Regular cardiac myocyte (primary cell): ENCODE measurements at places on chromosomes 11 and 22. TPM values are rescaled to one million over a fixed set of nuclear protein-coding genes. Genes with fewer than 3 reads are reported as not detected.

OR8G5 gene
- not detected in 2 replicates for total RNA-seq

CELF1 gene
- 47.6 and 107 TPM in 2 replicates for total RNA-seq

MOGAT2 gene
- not detected in 2 replicates for total RNA-seq

MS4A3 gene
- not detected in 2 replicates for total RNA-seq

MPPED2 gene
- not detected in 2 replicates for total RNA-seq

SPON1 gene
- 0.19 and 0.85 TPM in 2 replicates for total RNA-seq

FJX1 gene
- 156 and 193 TPM in 2 replicates for total RNA-seq

ZNF70 gene
- total RNA-seq: 3.1 and 4.0 TPM in 2 replicates

HBB gene
- total RNA-seq: not detected in 2 replicates

SGSM1 gene
- total RNA-seq: under 0.01 and 0.28 TPM in 2 replicates

CD3E gene
- not detected in 2 replicates for total RNA-seq

AGBL2 gene
- total RNA-seq: 0.58 and 1.1 TPM in 2 replicates

MFNG gene
- total RNA-seq: 0.28 and 0.58 TPM in 2 replicates

SLCO2B1 gene
- 0.38 TPM in 1 of 2 replicates, not detected in the other for total RNA-seq

NTM gene
- 20.3 and 43.3 TPM in 2 replicates for total RNA-seq

SLC22A9 gene
- total RNA-seq: not detected in 2 replicates

NXF1 gene
- 21.1 and 21.5 TPM in 2 replicates for total RNA-seq

MUC5AC gene
- total RNA-seq: not detected in 2 replicates

PLEKHB1 gene
- total RNA-seq: 0.38 and 1.1 TPM in 2 replicates

SLC35F2 gene
- total RNA-seq: 19.4 and 20.5 TPM in 2 replicates

LYVE1 gene
- total RNA-seq: 1.5 and 4.8 TPM in 2 replicates

SAA1 gene
- total RNA-seq: 0.77 and 3.1 TPM in 2 replicates

RTN4R gene
- 0.28 and 0.58 TPM in 2 replicates for total RNA-seq

ESAM gene
- 2.5 and 7.1 TPM in 2 replicates for total RNA-seq

RBMXL2 gene
- under 0.01 TPM in 1 of 2 replicates, not detected in the other for total RNA-seq

NR1H3 gene
- 13.2 and 19.6 TPM in 2 replicates for total RNA-seq

CRYBA4 gene
- not detected in 2 replicates for total RNA-seq

OR8G1 gene
- total RNA-seq: not detected in 2 replicates

GLB1L2 gene
- 0.19 and 0.28 TPM in 2 replicates for total RNA-seq

LTO1 gene
- total RNA-seq: 15.5 and 20.3 TPM in 2 replicates

ELFN2 gene
- total RNA-seq: under 0.01 TPM in 1 of 2 replicates, not detected in the other

OR52I1 gene
- total RNA-seq: not detected in 2 replicates

BDNF gene
- 42.4 and 48.2 TPM in 2 replicates for total RNA-seq

POTEH gene
- not detected in 2 replicates for total RNA-seq

CCDC81 gene
- 2.5 and 12.1 TPM in 2 replicates for total RNA-seq

BEST1 gene
- total RNA-seq: 0.96 and 9.9 TPM in 2 replicates

UEVLD gene
- 28.4 and 29.3 TPM in 2 replicates for total RNA-seq

MUC2 gene
- total RNA-seq: not detected in 2 replicates

KRTAP5-1 gene
- not detected in 2 replicates for total RNA-seq
